Foreskin keratinocyte (primary cell): ENCODE measurements at places on chromosomes 4 and X. TPM values are rescaled to one million over a fixed set of nuclear protein-coding genes. Genes with fewer than 3 reads are reported as not detected.

GRCh38 chrX:87110142-87110541 is 407.5 kb upstream of the KLHL4 start:
- no peak for DNase-seq

The TMPRSS11E gene
- total RNA-seq, result 0.11 and 0.17 TPM in 2 replicates

The SPP1 gene
- total RNA-seq, result 0.17 and 0.18 TPM in 2 replicates

- peak; percentile 42 for DNase-seq
These were observed 77.6 kb upstream of the FRMPD4 start for GRCh38 chrX:12060489-12061260.

DNA sequence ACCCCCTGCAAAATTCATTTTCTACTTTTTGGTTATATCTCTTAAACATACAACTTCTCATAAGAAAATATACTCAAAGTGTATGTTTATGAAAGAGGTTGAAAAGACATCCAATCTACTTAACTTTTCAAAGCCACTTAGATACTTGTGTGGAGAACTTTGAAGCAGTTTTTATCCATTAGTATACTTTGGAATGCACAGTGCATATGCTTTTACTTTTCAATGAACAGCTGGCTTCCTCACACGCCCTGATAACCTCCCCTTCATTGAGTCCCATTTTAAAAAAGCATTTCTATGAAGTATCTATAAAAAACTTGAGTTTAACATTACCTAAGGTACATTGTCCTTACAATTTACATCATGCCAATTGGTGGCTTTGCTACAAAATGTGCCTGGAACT is 73.8 kb downstream of the VEGFC start:
- no peak for DNase-seq

- DNase-seq, result no peak
These were observed 166.4 kb upstream of the CPEB2 start for GRCh38 chr4:14835708-14836425.
